Activated CD4-positive, alpha-beta T cell treated with anti-CD3 and anti-CD28 coated beads, Interleukin-2, amount 50 U/mL, for 1 hour (primary cell): ENCODE measurements at places on chromosomes 11 and 22.

- no peak for DNase-seq
These were observed 3.0 kb downstream of the OR52W1 start for GRCh38 chr11:6202041-6202440.

- no peak for DNase-seq
These were observed 30.9 kb downstream of the SLC36A4 start for GRCh38 chr11:93166862-93167261.

- no peak for DNase-seq
These were observed 139.8 kb upstream of the CEP126 start for GRCh38 chr11:101775033-101775432.

- DNase-seq = no peak
These were observed 6.5 kb downstream of the PIM3 start for GRCh38 chr22:49966774-49967705.

DNA sequence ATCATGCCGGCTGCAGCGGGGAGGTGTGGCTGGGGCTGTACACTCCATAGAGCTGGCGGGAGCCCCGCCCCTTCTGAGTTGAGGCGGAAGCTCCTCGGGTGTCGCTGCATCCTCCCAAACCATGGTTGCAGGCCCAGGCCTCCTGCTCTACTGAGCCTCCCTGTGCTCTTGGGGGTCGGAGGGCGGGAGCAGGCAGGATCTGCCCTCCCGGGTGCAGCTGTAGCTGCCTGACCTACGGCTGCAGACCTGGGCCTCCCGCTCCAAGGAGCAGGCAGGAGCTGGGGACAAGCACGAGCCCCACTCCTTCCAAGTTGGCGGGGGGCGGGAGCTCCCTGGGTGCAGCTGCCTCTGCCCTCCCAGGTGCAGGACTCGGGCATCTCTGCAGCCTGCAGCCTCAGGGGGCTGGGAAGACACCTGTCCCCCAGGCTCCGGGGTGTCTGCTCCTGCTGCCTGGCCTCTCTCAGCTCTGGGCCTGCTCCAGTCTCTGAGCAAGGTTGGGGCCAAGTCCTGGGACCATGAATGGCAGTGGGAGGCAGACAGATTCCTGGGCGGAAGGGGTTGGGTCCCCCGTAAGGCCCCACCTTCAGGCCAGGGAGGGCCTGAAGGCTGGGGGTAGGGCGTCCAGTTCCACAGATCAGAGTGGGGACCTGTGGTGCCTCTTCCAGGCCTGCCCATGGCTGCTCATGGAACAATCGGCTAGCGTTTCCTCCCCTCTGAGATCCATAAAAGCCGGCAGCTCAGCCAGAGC lies 46.4 kb upstream of the SC5D start:
- no peak for DNase-seq

DNA sequence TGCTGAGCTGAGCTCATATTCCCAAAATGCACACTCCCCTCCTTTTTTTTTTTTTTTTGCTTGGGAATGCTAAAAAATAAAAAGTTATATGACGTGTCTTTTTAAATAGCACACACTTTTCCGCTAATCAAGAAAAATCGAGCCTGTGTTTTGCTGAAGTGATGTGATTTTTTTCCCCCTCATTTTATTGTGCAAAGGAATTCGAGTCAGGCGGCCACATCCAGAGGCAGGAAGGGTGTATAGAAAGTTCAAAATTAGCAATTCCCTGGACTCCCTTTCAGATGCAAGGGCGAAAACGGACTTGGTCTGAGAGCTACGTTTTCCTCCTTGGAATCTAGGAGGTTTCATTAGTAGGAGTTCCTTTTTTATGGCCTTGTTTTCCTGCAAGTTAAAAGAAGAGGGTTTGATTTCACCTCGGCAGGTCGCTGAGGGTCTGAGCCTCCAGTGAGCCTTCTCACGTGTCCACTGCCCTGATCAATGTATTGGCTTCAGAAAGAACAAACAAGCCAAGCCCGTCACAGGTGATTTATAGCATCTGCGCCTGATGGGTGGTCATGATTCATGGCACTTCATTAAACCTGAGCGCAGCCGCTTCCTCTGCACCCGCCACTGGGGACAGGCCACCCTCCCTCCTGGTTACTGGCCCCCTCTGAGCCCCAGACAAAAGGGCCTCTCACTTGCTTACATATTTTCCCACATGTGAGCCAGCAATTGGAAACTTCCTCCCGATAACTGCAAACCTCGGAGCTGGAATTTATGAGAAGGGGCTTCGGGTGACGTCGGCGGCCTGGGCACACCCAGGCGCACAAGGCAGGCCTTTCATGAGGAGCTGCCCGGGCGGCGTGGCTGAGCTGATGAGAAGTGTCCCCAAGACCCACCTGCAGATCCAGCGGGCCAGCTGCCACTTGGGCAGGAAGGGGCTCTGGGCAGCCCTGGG lies 64.4 kb upstream of the LINC01488 start:
- DNase-seq = no peak

- DNase-seq = no peak
These were observed 725.0 kb downstream of the METTL15 start for GRCh38 chr11:28833169-28833568.

- DNase-seq = no peak
These were observed 1.7 kb downstream of the EP300 start for GRCh38 chr22:41094041-41094593.

DNA sequence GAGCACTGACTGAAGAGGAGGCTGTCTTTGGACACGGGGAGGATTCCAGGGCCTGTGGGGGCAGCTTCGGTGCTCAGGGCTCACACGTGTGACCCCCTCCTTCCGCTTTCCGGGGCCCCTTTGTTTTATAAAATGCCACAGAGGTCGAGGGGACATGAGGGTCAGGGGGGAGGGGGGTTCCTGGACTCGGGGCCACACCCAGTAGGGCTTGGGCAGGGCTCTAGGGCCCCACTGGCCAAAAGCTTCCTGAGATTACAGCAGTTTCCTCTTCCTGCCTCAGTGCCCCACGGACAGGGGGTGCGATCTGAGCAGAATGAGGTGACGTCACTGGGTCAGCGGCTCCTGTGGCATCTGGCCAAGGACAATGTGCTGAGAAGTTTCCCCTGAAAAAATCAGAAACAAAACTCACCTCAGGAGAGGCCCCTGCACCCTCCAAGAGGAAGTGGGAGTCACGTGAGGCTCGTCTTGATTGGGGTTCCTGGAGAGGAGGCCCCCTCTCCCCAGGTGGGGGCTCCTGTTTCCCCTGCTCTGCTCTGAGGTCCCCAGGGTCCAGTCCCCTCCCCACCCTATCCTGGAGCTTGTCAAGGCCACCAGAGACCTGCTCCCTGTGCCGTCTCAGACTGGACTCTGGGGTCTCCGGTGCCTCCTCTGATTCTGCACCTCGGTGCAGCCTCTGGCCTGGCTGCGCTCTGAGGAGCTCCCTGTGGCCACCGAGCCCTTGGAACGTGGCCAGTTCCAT lies 6.4 kb upstream of the IFITM3 start:
- DNase-seq = peak; percentile 57

DNA sequence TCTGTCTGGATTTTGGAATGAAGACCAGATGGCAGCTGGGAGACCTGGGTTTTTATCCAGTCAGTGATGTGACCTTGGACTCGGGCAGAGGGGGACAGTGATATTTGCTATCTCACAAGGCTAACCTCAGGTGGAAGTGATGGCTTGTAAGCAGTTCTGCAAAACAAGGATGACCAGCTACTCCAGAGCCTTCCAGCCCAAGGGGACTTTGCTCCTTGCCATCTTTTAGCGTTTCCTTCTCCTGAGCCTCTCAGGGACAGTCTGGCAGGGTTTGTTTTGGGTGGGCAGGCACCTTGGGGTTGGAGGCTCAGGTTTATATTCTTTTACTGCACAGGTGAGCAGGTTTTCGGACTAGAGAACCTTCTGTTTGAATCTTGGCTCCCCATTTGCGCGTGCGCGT lies 9.5 kb upstream of the OSBP2 start:
- DNase-seq = no peak

- no peak for DNase-seq
These were observed 567.9 kb upstream of the CADM1 start for GRCh38 chr11:116072133-116072532.

DNA sequence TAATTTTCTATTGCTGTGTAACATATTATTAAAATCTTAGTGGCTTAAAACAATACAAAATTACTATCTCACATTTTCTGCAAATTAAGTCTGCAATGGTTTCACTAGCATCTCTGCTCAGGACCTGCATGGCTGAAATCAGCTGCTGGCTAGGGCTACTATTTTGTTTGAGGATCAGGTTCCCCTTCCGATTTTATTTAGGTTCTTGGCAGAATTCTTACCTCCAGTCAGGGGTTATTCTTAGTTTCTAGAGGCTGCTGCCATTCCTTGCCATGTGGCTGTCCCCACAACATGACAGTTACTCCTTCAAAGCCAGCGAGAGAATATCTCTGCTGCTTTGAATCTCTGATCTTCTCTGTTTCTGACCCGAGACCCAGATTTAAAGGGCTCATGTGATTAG lies 424.5 kb upstream of the ANO5 start:
- no peak for DNase-seq

DNA sequence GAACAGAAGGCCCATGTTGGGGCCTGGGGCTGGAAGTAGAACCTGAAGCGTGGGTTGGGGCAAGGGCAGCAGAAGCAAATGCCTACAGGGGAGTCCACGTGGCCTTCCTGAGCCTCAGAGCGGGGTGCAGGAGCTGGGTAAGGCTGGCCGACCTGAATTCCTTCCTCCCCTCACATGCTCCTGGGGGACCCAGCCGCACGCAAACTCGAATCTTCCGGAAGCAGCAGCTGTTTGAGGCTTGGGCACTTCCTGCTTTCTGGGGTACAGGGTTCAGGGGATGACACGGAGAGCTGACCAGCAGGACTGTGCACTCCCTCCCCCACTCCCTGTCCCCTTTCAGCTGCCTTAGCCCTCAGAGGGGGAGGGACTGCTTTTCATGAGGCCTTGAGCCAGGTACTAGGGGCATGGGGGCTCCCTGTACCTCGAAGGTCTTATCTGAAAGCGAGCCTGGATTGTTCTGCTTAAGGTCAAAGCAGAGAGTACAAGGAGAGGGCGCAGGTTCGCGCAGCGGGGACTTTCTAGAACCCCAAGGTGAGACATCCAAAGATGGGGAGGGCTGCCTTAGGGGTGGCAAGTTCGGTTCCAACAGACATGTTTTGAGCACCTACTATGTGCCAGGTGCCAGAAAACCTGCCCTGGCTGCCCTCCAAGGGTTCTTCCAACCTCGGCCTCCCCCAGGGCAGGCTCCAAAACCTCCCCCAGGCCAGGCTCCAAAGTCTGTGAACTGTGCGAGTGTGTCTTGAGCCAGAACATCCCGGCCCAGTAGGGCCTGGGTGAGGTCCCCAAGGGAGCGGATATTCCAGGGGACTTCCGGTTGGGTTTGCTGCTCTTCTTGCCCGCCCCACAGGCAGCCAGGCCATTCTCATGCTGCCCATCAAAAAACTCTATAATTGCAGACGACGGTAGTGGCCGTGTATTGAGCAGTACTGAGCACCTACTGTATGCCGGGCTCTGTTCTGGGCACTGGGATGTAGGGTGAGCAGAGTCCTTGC lies 1.7 kb downstream of the NCF4 start:
- DNase-seq = no peak

DNA sequence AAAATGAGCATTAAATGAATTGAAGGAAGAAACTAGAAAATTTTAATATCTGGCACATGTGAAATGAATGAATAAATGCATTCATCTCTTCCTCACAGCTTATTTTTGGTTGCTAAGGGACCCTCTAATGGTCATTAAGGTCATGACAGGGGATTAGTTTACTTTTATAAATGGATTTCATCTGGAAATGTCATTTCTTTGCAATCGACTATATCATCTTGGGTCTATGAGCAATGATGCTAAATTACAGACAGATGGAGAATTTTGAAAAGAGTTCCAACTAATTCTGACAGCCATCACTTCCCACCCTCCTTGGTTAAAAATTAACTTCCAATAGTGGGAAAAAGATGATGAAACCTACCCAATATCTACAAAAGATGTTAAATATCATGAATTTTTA lies 98.0 kb downstream of the KIF18A start:
- no peak for DNase-seq

DNA sequence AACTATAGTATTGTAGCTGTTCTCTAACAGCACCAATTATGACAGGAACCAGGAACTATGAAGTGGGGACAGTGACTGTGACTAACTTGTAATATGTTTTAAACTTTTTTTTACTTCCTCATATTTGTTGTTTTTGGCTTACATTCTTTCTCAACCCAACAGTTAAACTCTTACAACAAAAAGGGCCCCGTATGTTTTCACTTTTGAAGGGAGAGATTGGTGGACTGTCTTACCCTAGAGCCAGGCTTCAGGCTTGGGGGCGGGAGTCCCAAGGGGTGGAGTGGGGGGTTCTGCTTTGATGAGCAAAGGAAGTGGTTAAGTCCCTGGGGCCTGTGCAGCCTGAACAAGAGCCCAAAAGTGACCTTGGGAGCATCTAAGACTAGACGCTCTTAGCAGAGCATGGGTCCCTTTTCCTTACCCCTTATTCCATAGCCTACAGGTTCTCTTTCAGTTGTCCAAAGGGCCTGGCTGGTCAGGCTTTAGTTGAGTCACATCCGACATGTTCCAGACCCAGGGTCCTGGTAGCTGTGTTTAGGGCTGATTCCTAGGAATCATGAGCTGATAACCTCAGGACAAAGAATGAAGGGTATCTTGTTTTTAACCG lies 38.8 kb downstream of the STIM1 start:
- DNase-seq = no peak

- no peak for DNase-seq
These were observed 1282.1 kb downstream of the TBC1D22A start for GRCh38 chr22:48044487-48045060.

- no peak for DNase-seq
These were observed 2.2 kb downstream of the SLC35C1 start for GRCh38 chr11:45806937-45807791.

DNA sequence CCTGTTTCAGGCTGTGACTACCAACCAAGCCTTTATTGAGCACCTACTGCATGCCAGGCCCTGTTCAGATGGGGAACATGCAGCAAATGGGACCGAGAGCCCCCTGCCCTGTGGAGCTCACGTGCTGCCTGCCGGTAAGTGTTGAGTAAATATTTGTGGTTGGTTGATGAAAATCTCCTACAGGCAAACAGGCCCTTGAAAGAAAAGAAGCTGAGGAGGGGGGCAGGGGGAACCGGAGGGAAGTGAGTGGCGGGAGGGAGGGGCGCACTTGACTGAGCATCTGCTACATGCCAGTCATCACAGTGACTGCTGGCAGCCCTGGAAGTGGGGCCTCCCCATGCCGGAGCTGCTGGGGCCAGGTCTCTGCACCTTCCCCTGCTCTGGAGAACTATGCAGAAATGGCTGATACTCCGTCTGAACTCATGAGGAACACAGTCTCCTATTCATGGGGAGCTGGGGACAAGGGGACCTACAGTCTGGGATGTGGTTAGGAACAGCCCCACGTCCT lies 34.2 kb downstream of the MACROD1 start:
- no peak for DNase-seq

GRCh38 chr11:134522782-134523570 lies 110.9 kb upstream of the B3GAT1 start:
- DNase-seq = no peak

GRCh38 chr22:49829044-49829853 lies 1.6 kb upstream of the BRD1 start:
- DNase-seq = no peak

DNA sequence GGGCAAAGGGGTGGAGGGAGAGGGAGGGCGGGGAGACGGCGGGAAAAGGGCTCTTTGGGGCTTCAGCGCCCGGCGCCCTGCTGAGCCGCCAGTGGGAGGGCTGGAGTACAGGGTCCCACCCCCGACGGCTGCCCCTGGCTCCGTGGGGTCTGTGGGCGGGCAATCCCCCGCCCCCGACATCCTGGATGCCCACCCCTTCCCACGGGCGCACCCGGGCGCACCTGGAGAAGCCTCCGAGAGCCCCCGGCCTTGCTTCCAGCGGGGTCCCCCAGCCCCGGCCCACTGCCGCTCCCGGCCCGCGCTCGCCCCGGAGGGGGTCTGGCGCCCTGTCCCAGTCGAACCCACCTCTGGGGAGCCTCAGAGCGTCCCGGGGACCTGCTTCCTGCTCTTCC lies 394 bp downstream of the CHRM4 start:
- DNase-seq = no peak
